Central memory CD4-positive, alpha-beta T cell (primary cell): ENCODE measurements at places on chromosomes 7 and 10.

GRCh38 chr7:98354511-98355249 is 46.2 kb downstream of the BAIAP2L1 start:
- DNase-seq = no peak

DNA sequence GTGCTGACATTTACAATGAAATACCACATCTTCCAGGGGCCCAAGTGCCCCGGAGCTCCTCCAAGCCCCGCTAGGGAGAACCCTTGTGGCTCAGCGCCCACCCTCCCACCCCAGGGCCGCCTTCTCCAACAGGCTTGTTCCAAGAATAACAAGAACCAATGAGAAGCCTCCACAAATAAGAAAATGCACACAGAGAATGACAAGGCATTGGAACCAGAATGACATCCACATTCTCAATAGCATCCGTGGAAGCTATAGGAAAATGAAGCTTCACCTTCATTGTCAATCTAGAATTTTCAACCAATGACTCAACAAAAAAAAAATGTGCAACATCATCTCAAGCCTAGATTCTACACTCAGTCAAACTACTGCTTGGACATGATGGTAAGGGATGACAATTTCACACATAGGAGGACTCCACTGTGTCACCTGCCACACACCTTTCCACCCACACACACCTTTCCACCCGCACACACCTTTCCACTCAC is 50.4 kb upstream of the PPP2R2D start:
- DNase-seq = no peak

GRCh38 chr7:35366167-35367155 is 112.6 kb upstream of the TBX20 start:
- DNase-seq = no peak

- DNase-seq = peak; percentile 19
These were observed 11.4 kb downstream of the ATG9B start for GRCh38 chr7:151012911-151013347.

GRCh38 chr7:17069146-17069545 is 187.4 kb upstream of the AGR3 start:
- DNase-seq = no peak

- DNase-seq = no peak
These were observed 37.3 kb upstream of the ADCYAP1R1 start for GRCh38 chr7:31014826-31015225.

- no peak for DNase-seq
These were observed 285.6 kb downstream of the HGF start for GRCh38 chr7:81484261-81484660.

GRCh38 chr10:60920479-60920878 is 23.5 kb downstream of the RHOBTB1 start:
- DNase-seq = no peak

- no peak for DNase-seq
These were observed 24.7 kb upstream of the PDLIM1 start for GRCh38 chr10:95315509-95315908.

DNA sequence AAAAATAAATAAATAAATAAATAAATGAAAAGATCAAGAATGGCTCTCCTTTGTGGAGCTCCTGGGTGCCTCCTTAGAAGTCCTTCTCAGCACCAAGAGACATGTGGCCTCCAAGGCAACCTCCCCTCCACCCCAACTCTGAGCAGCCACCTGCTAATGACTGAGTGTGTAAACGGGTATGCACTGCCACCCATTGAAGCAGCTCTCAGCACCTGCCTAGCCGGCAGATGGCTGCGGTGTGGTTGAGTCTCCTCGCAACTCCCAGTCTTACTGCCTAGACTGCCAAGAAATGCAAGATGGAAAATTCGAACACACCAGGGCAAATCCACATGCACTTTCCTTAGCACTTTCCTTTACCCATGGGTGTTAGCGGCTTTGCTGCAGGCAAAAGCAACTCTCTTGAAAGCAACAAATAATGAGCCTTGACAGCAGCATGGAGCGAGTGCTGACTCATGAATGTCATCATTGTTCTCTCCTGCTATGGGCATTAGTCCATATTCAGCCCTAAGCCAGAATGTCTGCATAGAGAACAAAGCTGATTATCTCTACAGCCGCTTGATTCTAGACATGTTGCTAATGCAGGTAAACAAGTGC is 913.9 kb upstream of the AUTS2 start:
- no peak for DNase-seq

GRCh38 chr10:128866551-128866950 is 600.5 kb upstream of the MGMT start:
- no peak for DNase-seq

DNA sequence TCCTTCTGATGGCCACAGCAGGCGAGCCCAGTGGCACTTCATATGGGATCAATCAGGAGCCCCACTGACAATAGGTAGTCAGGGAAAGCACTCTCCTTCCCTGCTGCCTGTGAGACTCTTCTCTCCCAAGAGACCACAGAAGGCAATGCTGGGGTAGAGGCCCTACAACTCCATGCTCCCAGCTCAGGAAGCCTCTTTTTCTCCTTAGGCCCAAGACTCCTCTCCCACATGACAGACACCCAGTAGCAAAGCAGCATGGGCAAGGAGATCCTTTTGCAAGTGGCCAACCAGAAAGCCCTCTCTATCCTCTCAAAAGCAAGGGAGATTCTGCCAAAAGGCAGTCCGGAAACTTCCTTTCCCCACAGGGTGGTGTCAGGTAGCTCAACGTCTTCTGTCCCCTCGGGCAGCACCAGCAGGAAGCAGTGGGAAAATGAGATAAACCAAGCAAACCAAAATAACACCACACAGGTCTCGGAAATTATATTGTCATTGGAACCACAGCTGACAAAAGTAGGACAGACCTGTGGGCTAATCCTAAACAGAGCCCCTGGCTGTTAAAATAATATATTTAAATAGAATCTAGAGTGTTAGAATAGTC is 172.7 kb upstream of the GDF10 start:
- no peak for DNase-seq

DNA sequence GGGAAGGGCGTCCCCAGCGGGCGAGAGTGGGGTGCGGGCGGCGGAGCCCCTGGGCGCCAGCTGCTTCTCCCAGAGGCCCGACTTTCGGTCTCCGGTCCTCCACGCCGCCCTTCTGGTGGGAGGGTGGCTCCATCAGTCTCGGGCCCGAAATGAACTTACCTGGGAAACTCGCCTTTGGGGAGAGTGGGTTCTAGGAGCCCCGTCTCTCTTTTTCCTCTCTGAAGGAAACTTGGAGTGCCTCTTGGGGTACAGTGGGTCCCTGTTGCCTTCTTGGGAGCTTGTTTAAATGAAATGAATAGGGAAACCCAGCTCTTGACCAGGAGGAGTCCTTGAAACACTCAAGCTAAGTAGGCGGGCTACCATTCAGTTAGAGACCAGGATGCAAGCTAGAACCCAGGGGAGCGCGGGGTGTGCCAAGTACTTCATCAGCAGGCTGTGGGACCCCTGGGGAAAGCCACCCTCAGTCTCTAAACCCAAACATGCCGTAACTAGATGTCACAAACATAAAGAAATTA is 1.3 kb downstream of the SLC26A4 start:
- no peak for DNase-seq

DNA sequence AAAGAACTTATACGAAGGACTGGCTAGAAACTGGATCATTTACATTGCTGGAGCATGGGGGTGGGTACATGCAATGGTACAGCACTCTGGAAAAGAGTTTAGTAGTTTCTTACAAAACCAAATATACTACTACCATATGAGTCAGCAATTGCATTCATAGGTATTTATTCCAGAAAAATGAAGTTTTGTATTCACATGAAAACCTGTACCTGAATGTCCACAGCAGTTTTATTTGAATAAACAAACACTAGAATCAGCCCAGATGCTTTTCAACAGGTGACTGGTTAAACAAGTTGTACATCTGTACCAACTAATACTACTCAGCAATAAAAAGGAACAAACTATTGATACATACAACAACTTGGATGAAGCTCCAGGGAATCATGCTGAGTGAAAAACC is 3.4 kb downstream of the SCIN start:
- no peak for DNase-seq

DNA sequence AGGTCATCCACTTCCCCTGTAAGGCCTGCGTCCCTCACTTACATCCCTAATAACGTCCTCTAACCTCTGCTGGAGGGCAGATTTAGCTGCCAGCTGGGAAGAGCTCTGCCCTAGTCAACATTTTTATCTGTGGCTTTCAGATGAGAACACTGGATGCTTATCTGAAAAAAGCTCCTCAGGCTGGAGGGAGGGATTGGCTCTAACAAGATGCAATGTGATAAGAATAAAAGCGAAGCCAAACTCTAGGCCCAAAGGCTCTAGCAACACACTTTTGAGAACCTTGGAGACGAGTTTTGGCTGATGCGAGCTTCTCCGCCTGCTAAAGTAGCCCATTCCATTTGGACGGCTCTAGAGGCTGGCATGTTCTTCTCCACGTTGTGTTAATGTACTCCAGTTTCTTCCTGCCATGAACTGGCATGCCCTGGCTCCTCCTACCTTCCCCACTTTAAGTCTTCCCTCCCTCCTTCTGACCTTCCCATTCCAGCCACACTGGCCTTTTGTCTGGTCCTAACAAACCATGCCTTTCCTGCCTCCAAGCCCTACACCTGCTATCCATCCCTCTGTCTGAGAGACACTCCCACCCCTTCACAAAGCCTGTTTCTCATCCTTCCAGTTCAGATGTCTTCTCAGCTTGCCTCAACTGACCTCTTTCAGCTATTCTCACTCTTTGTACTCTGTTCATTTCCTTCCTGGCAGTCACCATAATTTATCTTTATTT is 62.5 kb upstream of the ATRNL1 start:
- no peak for DNase-seq

DNA sequence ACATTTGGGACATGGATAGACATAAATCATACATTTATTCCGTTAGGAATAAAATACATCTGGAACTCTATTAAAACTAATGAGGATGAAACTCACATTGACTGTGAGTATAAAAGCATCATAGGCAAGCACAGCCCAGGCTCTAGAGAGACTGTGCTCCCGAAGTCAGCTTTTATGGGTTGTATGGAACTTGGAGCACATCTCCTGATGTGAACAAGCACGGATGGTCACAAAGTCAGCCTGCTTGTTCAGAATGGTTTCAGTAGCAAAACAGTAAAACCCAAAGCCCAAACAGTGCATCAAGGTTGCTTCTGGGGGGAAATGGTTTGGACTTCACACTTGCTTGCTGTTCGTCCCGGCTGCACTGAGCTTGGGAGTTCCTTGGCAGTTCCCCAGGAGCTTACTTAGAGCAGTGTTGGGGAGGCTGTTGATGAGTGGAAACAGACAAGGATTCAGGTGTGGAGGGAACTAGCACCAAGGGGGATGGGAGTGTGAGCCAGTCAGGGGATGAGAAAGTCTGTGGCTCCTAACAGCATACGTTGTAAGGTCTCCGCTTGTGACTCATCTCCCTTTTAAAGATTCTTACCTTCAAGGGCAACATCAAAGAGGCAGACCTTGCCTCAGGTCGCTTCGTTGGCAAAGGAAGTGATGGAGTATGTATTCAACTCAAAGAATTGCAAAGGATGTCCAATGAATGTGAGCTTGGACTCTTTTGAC is 19.7 kb upstream of the ITGA8 start:
- no peak for DNase-seq

DNA sequence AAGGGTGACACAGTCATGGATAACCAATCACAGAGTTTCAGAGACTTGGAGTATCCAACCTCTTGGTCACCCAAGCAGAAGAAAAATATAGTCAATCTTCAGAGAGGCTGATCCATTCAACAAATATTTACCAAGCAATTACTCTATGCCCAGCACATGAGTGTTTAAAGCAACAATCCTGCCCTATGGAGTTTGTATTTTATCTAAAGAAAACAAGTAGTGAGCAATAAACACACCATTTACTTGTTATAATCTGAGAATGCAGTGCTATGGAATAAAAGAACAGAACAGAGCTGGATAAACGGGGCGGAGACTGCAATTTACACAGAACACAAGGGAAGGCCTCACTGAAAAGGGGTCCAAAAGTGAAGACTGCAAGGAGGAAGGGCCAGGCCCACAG is 63.8 kb downstream of the GRB10 start:
- no peak for DNase-seq

- DNase-seq = peak; percentile 10
These were observed 3.6 kb downstream of the ZEB1 start for GRCh38 chr10:31322647-31323046.

DNA sequence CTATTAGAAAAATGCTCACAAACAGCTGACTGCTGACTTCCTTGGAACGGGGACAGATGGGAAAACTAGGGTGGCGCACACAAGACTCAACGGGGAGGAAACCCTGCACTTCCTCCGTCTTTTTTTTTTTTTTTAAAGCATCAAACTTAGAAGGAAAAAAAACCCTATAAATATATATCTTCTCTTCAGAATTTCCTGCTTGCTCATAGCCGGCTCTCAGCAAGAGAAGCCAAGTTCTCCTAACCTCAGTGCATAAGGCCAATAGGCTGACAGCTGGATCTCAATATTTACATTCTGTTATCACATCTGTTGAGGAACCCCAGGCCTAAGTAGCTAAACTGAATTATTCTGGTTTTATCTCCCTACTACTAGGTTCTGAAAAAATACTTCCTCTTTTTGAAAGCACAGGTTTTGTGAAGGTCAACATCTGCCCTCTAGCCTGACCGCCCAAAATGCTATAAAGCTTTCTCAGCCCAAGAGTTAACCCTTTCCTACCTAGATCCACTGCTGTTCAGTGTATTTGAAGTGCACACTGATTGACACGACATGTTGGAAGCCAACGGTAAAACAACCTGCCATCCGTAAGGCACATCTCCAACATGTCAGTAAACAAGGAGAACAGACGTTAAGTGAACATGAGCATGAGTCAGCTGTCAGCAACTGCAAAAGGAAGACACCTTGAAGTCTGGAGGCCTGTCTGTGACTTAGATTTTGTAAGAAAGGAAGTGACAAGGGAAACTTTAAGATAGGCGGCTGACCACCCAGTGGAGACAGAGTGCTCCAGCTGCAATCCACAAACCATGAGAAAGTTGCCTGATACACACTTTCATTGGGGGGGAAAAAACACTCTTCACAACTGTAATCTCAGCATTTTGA is 83.8 kb downstream of the EBLN1 start:
- DNase-seq = no peak

DNA sequence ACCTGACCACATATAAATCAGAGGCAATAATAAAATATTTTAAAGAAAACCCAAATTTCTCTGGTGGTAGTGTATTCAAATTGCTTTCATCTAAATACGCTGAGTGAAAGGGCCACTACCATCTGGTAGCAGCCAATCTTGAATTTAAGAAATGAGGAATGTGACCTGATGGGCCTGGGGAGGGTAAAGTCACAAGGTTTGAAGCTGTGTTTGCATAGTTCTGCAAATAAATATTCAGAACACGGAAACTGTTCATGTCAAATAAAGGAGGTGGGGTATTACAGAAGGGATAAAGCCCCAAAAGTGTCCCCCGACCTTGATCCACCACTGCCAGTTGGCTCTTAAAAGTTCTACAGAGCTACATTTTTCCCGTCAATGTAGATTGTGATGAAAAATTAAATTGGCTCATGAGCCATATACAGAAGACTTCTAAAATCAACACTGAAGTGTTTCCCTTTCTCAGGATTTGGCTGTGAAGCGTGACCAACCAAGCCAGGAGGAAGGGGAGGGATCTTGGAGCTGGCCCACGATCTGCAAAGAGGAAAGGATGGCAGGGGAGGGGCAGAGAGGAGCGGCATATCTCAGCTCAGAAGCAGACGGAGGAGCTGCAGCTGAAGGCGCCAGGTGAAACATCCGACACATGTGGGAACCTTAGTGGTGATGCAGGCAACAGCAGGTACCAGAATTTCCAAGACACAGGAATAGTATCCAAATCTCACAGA is 39.6 kb downstream of the MPP7 start:
- DNase-seq = no peak
